ENCODE measurements at places on chromosomes 16 and 17.

DNA sequence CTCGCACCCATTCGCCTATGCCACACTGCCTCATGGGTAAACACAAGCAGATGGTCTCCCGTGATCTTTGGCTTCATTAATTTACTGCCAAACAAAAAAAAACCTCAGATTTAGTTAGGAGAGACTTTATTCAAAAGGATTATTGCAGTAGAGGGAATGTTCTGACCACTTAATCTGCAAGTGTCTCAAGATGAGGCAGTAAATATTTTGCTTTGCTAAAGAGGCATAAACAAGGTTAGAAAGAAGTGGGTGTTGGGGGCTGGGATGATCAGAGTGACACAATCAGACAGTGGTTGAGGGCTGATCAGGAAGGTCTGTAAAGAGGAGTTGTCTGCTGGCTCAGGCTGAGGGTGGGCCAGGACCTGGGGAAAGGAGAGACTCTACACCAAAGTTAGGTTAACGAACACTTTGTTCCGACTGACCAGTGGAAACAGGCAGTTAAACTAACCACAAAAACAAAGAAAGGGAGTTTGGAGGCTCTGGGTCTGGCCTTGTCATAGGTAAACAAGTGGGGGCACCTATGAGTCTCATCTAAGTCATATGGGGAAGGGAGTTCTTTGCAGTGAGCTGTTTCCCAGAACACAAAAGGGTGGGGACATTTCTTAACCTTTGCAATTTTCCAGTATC is 28.5 kb downstream of the HSD17B2 start:
- no peak for DNase-seq

DNA sequence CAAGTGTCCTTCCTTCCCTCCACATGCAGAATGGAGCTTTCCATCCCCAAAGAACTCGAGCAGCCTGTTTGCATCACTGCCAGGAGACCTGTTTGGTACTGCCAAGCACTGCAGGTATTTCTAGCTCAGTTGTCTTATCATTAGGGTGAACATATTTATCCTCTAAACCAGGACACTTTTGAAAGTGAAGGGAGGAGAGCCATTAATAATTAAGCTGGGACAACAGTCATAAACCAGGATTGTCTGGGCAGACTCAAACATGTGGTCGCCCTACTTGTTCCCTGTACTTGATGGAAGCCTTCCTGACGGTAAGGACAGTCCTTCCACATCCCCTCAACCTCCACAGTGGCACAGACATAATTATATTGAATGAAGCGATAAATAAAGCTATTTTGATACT is 67.4 kb downstream of the PRKCA start:
- DNase-seq = no peak

GRCh38 chr16:66300501-66300900 is 66.0 kb upstream of the CDH5 start:
- DNase-seq = no peak

- no peak for DNase-seq
Measured at GRCh38 chr16:62738666-62739460, 702.6 kb upstream of the CDH8 start.

GRCh38 chr17:69516911-69517310 is 102.4 kb downstream of the MAP2K6 start:
- no peak for DNase-seq

DNA sequence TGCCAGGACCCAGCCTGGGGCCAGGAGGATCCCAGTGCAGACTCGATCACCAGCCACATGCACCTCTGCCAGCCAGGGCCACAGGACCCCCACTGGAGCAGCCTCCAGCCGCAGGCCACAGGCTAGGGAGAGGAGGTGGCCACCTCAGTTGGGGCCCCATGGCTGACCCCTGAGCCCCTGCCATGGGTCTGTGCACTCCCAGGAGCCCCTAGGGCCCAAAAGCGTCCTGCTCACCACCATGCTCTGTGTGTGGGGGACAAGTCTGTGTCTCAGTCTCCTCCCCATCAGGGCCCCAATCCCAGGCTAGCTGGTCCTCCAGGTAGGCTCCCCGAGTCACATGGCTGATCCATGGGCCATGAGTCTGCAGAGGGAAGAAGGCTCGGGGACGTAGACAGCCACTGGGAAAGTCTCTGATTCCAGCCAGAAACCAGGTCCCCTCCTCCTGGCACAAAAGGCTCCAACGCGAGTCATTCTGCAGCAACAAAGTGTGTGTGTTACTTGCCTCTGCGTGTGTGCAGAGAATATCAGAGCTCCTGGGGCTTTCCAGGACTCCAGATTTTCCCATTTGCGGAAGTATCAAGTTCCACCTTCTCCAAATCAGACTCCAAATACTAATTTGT is 6.1 kb upstream of the PRSS8 start:
- DNase-seq = no peak

DNA sequence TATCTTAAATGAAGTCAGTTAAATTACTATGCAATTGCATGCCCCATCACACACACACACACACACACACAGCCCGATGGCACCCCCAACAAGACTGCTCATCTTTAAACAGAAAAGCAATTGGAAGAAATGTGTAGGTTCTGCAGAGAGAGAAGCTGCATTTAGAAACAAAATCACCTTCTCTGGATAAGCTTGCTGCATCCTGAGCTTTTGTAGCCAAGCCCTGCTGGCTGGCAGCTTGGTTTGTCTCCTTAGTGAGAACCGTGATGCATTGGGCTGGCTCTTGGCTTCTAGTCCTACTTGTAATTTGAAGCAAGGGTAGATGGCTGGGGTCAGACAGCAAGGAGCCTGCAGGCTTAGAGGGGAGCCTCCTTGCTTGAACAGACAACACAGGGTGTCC is 153.8 kb downstream of the SOX9 start:
- DNase-seq = no peak

DNA sequence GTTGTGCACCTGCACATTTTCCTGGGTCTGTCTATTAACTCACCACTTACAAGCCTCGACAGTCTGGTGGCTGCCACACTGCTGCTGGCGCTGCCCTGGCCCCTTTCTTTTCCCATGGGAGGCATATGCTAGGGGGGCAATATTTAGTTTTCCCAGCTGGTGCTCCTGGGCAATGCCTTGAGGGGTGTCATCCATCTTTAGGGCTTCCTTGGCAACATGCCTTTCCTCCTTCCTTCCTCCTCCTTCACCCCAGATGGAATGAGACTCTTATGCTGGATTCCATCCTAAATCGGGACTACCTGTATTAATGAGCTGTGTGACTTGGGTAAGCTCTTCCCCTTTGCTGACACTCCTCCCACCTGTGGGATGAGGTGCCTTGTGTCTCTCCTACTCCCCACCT is 64.8 kb upstream of the CDC42EP4 start:
- no peak for DNase-seq
